ENCODE measurements at places on chromosomes 2 and 18.

DNA sequence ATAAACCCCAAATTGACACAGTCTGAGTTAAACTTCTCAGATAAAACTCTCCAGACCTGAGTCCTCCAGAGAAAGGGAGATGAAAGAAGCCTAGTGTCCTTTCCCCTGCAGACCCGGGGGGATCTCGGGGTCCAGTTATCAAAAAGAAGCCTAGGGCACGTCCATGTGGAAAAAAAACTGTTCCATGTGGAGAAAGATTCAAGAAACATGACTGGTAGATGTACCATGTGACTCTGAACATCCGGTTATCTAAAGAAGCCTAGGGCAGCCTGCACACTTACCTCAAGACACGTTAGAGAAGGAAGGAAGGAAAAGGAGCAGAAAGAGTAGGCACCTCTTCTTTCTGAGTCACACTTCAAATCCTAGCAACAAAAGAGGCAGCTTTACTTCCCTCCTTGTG lies 421.0 kb downstream of the LRATD1 start:
- no peak for DNase-seq

DNA sequence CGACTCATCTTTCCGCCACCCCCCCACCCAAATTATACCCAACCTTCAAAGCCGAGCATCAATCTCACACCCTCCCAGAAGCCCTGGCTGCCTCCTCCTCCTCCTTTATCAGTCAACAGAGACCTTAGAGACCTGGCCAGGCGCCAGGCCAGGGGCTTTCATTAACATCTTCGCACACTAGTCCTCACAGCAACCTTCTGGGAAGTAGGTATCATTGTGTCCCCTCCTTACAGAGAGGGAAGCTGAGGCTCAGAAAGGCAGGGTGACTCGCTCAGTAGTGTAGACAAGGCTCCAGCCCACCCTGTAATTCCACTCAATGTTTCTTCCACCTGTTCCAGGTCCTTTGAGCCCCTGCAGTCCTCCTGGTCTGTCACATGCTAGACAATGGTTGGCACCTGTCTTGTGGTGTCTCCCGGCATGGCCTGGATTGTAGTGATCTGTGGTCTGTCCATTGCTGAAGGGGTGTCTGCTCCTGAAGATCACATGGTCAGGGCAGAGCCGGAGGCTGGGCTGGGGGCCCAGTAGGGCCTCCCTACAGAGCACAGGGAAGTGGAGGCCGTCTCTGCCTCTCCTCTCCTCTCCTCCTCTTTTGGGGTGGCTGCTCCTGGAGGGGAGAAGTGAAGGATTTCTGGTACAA lies 36.0 kb downstream of the KLHL29 start:
- DNase-seq: no peak

- DNase-seq: no peak
These were observed 485.4 kb upstream of the SLC8A1 start for GRCh38 chr2:40937284-40937683.

- no peak for DNase-seq
These were observed 1.1 kb upstream of the DARS1 start for GRCh38 chr2:135986507-135986906.

GRCh38 chr18:27595113-27595838 lies 410.2 kb upstream of the CHST9 start:
- DNase-seq: no peak

GRCh38 chr2:42879913-42880737 lies 87.7 kb upstream of the HAAO start:
- no peak for DNase-seq

- DNase-seq: no peak
These were observed 160.8 kb downstream of the TGIF1 start for GRCh38 chr18:3610813-3611212.
